Upper lobe of left lung (tissue), 6 donors: ENCODE measurements at places on chromosomes 2 and 18. TPM values are rescaled to one million over a fixed set of nuclear protein-coding genes. Genes with fewer than 3 reads are reported as not detected.

IKZF2 gene
- 16.2 TPM for total RNA-seq

ITPRID2 gene
- 206 TPM for total RNA-seq

- H3K27ac ChIP-seq = no peak overlapping the region
- H3K4me1 ChIP-seq = no peaks in the 10 kb centered on the region
- H3K27me3 ChIP-seq = no peaks in the 10 kb centered on the region
- no peak for DNase-seq
Observed at GRCh38 chr2:211373203-211373602, 816.8 kb downstream of the CPS1 start.

GRCh38 chr18:7921938-7922587 lies 354.9 kb downstream of the PTPRM start:
- DNase-seq = no peak
- H3K4me1 ChIP-seq = peaks cover 23% of the 10 kb centered on the region
- H3K36me3 ChIP-seq = no peaks in the 10 kb centered on the region
- H3K27me3 ChIP-seq = no peaks in the 10 kb centered on the region
- no peak overlapping the region for H3K4me3 ChIP-seq

- no peak overlapping the region for H3K4me3 ChIP-seq
- H3K4me1 ChIP-seq = peaks cover 10% of the 10 kb centered on the region
- H3K36me3 ChIP-seq = no peaks in the 10 kb centered on the region
- H3K27ac ChIP-seq = no peak overlapping the region
- H3K27me3 ChIP-seq = peaks cover 15% of the 10 kb centered on the region
Observed at GRCh38 chr2:16506366-16506765, 159.3 kb downstream of the CYRIA start.

DNA sequence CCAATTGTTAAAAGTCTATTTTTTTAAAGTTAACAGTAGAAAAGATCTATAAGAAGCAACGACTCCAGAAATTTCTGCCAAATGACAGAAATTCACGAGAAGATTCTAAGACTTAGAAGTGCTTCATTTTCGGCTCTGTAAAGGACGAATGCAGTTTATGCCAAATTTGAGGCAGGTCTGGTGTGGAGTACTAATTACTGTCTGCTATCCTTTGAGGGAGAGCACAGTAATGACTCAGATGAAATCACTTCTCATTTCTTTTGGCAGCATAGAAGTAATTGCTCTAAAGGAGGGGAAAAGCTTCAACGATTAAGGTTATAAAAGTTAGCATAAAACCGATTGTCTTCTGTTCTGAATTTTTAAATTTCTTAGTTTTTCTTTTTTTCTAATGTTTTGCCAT lies 11.4 kb downstream of the G6PC2 start:
- H3K36me3 ChIP-seq = no peaks in the 10 kb centered on the region
- H3K4me3 ChIP-seq = no peak overlapping the region
- H3K27ac ChIP-seq = no peak overlapping the region
